ENCODE measurements at places on chromosomes 6 and 20.
A peak's percentile ranks its signal among the peaks of the same experiment; 100 is the strongest.

DNA sequence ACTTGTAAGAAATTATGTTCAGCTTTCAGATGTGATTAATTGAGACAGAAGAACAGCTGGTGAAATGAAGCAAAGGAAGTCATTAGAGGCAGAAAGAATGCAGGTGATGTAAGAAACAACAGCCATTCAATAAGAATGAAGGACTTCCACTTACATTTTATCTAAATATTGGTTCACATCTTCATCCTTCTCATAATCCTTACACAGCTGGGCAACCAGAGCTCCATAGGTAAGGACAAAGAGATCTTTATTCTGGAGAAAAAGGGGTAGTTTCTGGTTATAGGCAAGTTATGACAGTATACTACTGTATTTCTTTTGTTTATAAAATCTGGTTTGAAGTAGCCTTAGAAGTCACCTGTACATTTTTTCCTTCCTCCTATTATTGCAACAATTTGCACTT is 2.3 kb downstream of the TRAPPC3L start:
- DNase-seq, result no peak

DNA sequence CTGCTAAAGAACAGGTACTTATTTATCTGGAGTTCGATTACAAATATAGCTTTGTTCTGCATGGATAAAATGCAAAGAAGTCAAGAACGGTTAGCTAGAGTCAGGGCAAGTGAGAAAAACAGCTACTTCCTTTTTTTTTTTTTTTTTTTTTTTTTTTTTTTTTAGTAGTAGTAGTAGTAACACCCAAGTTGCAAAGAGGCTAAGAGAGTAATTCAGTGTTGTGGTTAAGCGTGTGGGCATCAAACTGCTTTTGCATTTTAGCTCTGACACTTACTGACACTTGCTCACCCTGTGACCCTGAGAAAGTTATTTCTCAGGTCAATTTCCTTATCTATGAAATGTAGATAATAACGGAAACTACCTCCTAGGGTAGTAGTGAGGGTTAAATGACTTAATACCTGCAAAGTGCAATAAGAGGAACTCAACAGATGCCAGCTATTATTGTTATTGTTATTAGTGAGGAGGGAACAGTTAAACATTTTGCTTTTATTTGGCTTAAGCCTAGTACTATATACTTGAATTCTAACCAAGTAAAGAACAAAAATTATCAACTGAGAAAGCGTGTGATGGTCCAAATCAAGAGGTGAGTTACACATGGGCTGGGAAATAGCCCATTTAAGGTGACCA is 86.7 kb upstream of the BACH2 start:
- peak; percentile 37 for DNase-seq

DNA sequence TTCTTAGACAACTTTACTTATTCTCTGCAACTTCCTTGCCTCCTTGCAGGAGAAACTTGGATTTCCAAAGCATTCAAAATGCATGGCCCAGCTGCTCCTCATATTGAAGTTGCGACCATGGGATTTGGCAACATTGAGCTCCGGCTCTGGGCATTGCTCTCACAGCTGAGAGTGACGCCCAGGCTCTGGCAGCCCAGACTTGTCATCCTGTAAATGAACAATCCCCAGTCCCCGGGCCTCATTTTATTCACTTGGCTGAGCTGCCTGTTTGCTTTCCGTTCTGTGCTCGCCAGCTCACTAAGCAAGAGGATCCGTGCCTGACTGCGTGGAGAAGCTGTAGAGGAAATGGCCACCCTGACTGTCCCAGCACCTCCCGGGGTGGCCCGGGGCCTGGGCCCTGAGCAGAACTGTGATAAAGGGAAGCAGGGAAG is 119.5 kb upstream of the CD93 start:
- DNase-seq, result no peak

GRCh38 chr6:138818496-138819194 is 22.8 kb downstream of the ECT2L start:
- no peak for DNase-seq

DNA sequence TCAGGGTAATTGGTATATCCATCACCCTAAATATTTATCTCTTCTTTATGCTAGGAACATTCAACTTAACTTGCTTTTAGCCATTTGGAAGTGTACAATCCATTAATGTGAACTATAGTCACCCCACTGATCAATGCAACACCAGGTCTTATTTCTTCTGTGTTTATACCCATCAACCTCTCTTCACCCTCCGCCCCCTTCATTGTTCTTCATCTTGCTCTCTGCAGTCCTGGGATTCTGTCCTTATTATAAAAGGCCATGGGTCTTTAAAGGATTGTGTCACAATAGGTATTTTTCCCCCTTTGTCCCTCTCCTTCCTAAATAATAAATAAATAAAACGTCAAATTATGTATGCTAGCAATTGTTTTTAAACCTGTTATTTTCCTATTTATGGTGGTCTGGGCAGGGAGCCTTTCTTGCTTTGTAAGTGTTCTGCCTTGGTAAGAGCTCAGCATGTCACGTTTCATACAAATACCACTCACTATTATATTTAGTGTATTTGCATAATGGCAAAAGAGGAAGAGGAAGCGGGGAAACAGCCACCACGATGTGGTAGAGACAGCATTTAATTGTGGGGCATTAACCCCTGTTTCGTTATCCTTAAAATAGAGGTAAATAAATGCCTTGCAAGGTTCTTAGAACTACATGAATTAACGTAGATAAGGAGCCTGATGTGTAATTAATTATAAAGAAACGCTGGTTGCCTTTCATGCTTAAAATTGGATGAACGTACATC is 1.9 kb downstream of the ABRACL start:
- peak; percentile 57 for DNase-seq

- no peak for DNase-seq
These were observed 6.7 kb downstream of the PYGB start for GRCh38 chr20:25254571-25254970.

GRCh38 chr6:144847916-144848315 is 562.8 kb downstream of the UTRN start:
- no peak for DNase-seq

DNA sequence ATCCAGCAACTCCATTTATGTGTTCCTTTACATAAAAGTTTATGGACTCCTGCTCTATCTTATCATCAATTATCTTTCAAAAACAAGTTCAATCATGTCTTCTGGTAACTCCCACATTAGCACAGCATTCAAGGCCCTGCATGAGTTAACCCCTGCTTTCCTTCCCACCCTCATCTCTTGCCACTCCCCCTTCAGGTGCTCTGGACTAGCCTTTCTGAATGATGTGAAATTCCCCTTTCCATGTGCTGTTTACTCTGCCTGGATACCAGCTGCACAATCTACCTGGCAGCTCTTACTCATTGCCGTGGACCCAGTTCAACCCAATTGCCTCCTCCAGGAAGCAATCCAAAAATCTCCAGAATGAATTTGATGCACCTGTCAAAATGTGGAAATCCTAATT is 11.9 kb downstream of the ADGRF4 start:
- DNase-seq, result no peak

GRCh38 chr6:75280131-75280855 is 4.3 kb downstream of the TMEM30A start:
- DNase-seq, result no peak

GRCh38 chr20:35277127-35277526 is 795 bp downstream of the MMP24OS start:
- DNase-seq, result no peak

DNA sequence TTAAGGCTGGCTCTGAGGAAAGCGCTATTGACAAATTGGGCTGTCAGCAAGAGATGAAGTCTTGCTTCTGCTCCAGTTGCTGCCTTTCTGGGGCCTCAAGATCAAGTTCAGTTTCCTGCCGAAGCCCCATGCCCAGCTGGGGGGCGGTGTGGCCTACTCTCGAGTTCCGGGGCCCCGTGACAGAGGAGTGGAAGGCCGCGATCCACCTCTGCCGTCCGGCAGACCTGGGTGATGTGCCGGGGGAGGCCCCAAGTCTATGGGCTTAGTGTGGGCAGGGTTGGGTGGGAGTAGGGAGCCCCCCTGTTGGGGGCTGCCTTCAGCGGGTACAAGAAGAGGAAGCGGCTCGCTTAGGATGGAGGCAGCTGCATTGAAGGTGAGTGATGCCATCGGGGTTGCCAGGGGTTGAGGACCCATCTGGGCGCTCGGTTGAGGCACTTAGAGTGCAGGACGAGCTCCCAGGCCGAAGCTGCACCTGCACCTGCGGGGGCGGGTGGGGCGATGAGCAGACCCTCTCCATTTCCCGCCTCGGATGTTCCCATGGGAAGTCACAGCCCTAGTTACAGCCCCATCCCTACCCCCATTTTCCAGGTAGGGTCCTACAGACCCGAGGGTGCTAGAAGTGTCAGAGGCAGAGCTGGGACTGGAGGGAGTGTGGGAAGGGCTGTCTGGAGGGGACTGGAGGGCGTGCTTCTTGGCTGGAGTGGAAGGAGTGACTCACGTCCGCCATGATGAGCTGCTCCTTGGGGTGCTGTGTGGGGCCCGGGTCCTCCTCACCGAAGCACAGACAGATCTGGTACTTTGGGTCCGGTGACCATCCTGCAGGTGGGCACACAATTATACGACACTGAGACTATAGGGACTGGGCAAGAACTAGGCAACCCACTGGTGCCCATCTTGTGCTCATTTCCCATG is 2.9 kb upstream of the FOXS1 start:
- DNase-seq, result no peak

DNA sequence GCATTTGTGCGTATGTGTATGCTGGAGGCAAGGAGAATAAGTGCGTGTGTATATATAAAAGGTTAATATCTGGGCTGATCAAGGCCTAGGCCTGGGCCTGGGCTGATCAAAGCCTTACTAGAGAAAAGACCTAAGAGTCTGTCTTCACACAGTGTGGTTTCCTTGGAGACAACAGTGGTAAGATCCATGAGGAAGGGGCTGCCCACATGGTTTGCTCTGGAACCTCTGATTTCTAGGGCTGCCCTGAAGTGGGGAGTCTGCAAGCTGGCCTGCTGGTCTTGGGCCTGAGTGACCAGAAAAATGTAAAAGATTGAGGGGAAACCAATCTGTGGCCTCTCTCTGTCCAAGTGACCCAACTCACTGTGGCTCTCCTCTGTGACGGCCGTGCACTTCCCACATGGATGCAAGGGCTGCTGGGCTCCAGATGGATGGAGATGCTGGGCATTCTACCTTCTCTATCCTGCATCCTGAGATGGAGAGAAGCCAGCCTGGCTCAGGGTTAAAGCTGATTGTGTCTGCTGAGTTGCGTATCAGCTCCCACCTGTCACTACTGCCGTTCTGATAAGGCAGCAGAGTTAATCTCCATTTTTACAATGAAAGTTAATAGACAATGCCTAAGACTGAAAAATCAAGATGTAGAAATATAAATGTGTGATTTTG is 90.3 kb upstream of the NXT1 start:
- DNase-seq, result no peak

- no peak for DNase-seq
These were observed 100.0 kb upstream of the JARID2 start for GRCh38 chr6:15145821-15146220.

DNA sequence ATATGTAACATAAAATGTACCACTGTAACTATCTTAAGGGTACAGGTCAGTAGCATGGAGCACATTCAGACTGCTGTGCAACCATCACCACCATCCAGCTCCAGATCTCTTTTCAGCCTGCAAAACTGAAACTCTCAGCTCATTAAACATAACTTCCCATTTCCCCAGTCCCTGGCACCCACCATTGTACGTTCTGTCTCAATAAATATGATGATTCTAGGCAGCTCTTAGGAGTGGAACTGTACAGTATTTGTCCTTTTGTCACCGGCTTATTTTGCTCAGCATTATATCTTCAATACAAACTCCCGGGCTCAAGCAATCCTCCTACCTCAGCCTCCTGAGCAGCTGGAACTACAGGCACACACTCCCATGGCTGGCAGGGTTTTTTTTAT is 1.5 kb downstream of the ZC3H12D start:
- DNase-seq, result no peak

DNA sequence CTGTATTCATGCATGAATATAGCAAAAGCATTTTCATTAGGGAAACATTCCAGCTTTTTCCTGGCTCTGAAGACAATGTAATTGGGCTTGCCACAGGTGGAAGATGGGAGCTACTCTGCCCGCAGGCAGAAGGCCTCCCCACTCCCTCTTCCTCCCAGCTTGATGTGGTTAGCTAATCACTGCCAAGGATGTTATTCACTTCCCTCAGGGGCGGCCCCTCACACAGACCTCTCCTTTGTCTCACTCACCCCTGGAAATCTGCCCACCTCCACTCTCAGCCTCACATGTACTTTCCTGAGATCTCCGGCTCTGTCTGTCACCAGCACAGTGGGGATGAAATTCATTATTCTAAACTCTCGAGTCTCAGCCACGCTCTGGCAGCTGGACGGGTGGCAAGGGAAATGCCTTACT is 100.7 kb downstream of the ANKRD60 start:
- no peak for DNase-seq

- DNase-seq, result no peak
These were observed 500.1 kb upstream of the ID4 start for GRCh38 chr6:19337101-19337500.

GRCh38 chr6:2848851-2849250 is 7.2 kb upstream of the SERPINB1 start:
- peak; percentile 84 for DNase-seq

GRCh38 chr20:35405775-35406174 is 6.0 kb downstream of the UQCC1 start:
- no peak for DNase-seq

GRCh38 chr20:50885781-50886180 is 45.5 kb downstream of the ADNP start:
- no peak for DNase-seq

DNA sequence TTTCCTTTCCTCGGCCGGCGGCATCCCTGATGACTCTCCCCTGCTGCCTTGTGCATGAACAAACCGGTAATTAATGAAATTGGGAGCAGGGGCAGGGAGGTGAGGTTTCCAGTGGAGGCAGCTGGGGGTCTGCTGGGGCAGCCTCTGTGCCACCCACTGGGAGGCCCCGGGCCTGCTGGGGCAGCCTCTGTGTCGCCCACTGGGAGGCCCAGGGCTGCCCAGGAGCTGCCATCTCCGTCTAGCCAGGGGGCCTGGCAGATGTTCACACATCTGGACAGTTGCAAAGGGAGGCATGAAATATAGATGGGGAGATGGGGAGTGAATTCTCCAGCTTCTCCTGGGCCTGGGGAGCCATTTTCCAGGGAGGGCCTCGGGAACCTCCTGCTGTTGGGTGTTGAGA is 33.8 kb downstream of the TOX2 start:
- no peak for DNase-seq

DNA sequence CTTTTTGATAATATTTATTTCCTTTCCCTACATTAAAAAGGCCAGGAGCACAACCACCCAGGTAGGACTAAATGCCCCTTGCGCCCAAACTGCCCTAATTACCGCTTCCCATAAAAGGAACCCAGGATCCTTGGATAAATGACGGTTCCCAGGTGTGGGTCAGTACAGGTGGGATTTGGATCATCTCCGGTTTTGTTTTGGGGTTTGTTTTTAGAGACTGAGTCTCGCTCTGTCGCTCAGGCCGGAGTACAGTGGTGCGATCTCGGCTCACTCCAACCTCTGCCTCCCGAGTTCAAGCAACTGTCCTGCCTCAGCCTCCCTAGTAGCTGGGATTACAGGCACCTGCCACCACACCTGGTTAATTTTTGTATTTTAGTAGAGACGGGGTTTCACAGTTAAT is 28.4 kb downstream of the ZNF217 start:
- no peak for DNase-seq

DNA sequence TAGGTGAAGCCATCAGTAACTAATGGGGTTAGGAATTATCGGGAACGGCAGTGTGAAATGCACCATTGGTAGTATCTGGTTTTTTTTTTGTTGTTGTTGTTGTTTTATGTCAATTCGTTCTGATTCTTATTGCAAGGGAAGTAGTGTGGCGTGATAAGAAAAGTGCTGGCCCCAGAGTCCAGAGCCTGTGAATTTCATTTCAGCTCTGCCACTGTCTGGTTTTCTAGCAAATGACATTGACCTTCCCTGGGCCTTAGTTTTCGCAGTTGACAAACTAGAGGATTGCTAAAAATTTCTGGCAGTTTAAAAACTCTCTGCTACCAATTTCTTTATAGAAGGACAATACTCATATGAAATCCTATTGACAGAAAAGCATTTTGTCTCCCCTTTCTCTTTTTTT is 161.6 kb downstream of the AIG1 start:
- DNase-seq, result no peak

All from activated naive CD4-positive, alpha-beta T cell treated with anti-CD3 and anti-CD28 coated beads, Interleukin-2, amount 10 ng/mL, durations not matched to agents 7 days and 5 days (primary cell).